ENCODE measurements at places on chromosomes 5 and 9.

DNA sequence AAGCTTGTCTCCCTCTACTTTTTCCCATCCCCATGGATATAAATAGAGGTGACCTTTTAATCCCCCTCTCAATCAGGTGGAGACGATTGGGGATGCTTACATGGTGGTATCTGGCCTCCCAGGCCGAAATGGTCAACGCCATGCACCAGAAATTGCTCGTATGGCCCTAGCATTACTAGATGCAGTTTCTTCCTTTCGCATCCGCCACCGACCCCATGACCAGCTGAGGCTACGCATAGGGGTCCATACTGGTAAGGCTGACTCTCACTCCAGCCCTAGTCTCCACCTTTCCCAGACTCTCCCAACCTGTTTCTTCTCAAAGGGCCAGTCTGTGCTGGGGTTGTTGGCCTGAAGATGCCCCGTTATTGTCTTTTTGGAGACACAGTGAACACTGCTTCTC is 3.6 kb downstream of the SPAG8 start:
- no peak for DNase-seq

DNA sequence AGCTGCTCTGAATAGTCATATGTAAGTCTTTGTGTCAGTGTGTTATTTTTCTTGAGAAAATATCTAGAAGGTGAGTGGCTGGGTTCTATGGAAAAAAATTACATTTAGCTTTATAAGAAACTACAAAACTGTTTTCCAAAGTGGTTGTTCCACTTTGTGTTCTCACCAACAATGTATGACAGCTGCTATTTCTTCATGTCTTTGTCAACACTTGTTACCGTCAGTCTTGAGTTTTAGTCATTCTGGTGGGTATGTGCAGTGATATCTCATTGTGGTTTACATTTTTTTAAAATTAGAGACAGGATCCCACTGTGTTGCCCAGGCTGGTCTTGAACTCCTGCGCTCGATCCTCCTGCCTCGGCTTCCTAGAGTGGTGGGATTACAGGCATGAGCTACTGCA is 246.4 kb downstream of the PJA2 start:
- DNase-seq = no peak

- no peak for DNase-seq
These were observed 62.0 kb upstream of the RNF130 start for GRCh38 chr5:180133551-180133950.

DNA sequence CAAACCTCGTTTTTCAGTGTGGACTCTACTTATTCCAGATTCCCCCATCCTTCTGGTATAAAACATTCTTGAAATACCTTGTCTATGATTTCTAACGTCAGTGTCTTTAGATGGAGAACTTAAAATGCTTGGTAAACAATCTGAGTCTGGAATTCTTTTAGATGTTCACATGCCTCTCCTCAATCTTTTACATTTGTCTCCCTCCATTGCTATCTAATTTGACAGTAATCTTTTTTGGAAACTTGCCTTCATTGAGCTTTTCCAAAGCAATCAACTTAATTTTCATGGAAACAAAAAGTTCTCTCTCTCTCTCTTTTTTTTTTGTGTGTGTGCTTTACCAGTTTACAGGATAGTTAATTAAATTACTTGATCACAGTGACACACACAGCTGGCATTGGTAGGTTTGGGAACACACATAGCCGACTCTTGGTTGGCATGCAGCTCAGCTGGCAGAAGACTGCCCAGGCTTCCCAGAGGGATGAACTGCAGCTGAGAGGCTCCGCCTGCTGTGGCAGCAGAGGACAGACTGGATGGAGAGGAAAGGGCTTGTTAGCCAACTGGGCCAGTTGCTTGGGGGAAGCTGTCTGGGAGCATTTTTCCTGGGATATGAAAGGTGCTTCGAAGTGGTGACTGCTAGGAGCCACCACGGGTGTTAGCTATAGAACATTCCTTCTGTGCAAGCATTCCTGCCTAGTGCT is 271.3 kb downstream of the ZSWIM6 start:
- DNase-seq = no peak

- no peak for DNase-seq
These were observed 653.7 kb downstream of the NR2F1-AS1 start for GRCh38 chr5:92927291-92927778.

GRCh38 chr9:85167146-85167545 is 497.6 kb downstream of the NTRK2 start:
- DNase-seq = no peak

DNA sequence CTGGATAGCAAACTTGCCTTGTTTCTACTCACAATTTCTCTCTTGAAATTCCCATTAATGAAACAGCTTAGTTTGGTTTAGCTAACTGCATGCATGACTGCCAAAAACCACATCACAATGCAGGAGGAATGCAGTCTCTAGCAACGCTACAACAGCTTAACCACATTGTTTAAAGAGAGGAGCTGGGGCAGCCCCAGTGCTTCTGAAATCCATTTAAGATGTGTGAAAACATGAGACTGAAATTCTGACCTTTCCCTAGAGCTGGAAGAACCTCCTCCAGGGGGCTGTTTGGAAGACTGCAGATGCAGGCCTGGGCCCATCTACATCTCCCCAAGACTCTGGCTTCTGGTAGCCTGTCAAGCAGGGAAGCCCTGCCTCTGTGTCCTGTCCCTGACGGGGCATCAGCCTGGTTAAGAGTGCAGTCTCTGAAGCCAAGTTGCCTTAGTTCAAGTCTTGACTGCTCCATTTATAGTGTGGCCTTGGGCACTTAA is 157.1 kb downstream of the ZNF462 start:
- no peak for DNase-seq

GRCh38 chr5:115296124-115297022 is at the start of gene CCDC112:
Gene CCDC112, minus strand, starts transcription at chr5:115296654. Its CDS starts 111 bp downstream, at chr5:115296543.
- DNase-seq = no peak

- DNase-seq = no peak
These were observed 766 bp upstream of the LRRC26 start for GRCh38 chr9:137170486-137171148.

All from NCI-H524 treated with DMSO at 0.1 percent for 48 hours (cell line).